A172 (cell line): ENCODE measurements at places on chromosomes 5 and 9. TPM values are rescaled to one million over a fixed set of nuclear protein-coding genes. Genes with fewer than 3 reads are reported as not detected.

DNA sequence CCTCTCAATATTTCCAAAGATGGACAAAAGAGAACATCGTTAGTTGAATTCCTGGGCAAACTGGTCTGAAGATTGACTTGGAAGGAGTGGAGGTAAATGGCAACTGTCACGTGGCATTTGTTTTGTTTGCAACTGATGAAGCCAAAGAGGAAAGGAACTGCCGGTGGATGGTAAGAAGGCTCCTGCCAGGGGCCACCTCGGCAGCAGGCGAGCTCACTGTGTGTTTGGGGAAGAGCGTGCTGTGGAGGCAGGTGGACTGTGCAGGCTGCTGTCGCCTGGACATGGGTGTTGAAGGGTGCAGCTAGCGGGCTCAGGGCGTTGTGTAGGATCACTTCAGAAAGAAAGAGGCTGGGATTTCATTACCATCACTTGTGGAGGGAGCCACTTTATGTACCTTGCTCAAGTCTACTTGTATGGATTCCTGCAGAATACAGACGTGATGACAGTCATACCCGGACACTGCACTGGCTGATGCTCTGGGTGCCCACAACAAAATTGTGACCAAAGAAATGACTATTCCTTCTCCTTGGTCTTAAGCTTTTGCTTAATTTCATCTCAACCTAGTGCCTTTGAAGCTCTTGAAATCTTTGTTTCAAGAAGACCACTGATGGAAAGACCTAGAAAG, 72.7 kb downstream of the MAP1B start:
- DNase-seq: no peak

ADGRD2 gene
- not detected in 2 replicates for total RNA-seq

DNA sequence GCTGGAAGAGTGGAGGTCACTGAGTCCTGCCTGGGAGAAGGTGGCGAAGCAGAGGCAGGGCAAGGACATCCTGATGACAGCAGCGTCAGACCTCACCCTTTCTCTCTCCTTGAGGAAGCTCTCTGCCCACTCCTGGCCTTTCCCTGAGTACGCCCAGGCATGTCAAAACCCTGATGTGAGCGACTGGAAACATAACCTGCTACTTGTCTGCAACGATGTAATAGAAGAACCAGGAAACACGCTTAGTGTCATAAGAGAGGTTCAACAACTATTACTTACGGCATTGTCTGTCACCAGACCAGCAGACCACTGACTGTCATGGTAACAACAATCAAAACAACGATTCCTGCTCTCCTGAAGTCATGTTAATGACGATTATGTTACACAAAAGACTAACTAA, 152.4 kb downstream of the ACTL7B start:
- no peak for DNase-seq

DNA sequence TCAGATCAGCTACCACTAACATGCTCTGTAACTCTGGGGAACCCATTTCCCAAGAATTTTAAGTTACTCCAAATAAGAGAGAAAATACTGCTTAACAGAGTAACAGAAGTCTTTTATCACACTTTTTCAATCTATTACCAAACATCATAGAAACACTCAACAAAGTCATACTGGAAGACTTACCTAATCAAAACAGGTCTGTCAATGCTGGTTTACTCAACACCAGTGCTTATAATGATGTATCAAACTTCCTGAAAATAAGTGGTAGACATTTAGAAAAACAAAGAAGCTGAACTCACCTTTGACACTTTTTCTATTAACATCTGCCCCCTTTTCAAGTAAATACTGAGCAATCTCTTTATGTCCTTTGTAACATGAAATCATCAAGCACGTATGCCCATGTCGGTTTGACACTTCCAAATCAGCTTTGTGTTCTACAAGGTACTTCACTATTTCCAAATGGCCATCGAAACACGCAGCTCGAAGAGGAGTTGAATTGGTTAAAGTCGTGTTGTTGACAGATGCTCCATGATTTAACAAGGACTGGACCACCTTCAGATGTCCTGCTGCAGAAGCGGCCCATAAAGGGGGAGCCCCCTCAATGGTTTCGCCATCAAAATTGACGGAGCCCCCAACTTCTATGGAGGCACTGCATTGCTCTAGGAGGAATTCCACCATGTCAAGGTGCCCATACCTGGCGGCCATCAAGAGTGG, 1.8 kb downstream of the FEM1C start:
- DNase-seq: no peak

- DNase-seq: no peak
These were observed 19.6 kb upstream of the CNOT6 start for GRCh38 chr5:180474569-180474968.

DNA sequence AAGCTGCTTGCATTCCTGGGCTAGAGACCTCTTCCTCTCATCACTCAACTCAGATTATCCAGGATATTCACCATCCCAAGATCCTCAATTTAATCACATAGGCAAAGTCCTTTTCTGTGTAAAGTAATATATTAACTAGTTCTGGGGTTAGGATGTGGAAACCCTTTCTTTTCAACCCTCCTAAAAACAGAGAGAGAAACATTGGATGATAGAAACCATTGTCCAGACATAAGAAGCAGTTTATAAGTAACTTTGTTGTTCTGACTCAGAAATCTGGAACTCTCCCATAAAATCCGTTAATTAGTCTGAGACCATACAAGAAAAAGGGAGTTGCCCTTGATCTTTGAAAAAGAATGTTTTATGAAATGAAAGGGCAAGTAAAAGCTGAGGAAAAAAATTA, 817.1 kb upstream of the CDH9 start:
- DNase-seq: peak; percentile 64
